ENCODE measurements at places on chromosomes 2 and 18.

DNA sequence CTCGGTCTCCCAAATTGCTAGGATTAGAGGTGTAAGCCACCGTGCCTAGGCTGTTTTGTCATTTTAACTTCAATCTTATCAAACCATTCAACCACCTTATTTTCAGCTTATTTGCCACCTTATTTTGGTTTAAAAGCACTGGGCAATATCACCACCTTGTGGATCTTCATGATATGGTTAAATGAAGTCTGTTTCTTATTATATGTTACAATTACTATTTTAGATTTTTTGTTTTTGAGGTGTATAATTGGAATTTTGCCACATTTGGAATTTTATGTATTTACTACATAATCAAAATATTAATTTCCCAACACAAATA lies 43.8 kb upstream of the SCN9A start:
- DNase-seq = no peak

DNA sequence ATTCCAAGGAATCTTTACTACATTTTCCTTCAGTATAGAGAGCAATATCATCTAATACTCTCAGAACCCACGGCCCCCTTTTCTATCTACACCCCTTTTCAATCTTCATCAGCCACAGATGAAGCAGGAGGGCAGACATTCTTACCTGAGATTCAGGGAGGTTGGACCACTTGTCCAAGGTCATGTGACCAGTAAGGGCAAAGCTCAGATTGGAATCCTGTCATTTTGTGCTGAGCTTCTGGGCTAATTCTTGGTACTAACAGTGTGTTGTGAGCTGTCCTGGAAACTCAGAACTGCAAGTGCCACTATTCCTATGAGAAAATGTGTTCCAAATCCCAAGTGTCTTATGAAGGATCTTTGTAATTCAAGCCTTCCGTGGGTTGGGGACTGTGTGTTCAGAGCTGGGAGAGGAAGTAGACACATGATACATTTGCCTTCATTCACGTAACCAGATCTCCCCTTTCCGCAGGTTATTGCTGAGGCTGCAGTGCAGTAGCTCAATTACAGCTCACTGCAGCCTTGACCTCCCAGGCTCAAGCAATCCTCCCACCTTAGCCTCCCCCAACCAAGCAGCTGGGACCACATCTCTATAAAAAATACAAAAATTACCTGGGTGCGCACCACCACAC lies 3.3 kb downstream of the CHRNA1 start:
- DNase-seq = peak; percentile 24

- DNase-seq = no peak
These were observed 28.6 kb downstream of the LRRC30 start for GRCh38 chr18:7259475-7259874.

DNA sequence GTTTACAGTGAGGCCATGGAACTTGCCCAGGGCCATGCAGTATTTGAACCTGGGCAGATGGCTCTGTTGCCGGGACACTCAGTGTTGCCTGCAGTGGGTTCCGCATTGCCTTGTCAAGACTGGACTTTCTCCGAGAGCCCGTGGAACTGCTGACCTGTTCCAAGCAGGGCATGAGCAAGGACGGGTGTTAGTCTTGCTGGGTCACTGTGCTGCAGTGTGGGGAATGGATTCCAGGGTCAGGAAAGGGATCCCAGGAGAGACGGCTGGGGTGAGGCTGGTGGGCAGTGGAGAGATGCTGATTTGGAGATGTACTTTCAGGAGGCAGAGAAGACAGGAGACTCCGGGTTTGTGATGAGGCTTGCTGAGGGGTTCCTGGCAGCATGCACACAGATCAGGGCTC lies 348.7 kb upstream of the HS6ST1 start:
- no peak for DNase-seq

DNA sequence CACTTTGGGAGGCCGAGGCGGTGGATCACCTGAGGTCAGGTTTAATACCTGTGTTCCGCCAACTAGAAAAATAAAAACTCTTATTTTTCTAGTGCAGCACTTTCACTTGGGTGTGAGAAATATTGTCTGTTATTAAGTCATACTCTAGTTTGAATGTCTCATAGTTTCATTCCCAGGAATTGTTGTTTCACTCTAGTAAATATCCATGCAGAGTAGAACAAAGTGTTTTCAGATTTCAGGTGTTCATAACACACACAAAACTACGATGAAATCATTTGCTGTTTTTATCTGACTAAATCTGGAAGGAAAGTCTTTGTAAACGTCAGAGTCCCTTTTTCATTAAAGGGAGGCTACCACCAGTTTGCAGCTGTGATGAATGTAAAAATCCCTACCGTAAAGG lies 4.0 kb downstream of the FAM117B start:
- no peak for DNase-seq

GRCh38 chr2:44777036-44777435 lies 164.5 kb upstream of the SIX3 start:
- no peak for DNase-seq

DNA sequence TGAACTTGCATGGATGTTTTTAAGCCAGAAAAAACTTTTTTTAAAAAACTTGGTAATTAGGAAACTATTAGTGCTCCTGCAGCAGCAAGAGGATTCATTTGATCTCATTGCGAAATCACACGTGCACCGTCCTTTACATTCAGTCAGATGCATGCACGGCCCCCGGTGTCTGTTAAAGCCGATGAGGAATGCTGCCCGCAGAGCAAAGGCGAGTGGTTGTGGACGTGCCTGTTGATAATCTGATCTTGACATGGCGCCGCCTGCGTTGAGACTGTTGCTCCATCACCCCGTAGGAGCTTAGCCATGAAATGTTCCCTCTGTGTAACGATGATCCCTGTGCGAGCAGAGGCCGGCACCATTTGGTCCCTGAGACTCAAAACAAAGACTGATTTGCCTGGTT lies 300.0 kb downstream of the GBX2 start:
- DNase-seq = no peak

- no peak for DNase-seq
These were observed 7.9 kb downstream of the SS18 start for GRCh38 chr18:26082475-26082874.

DNA sequence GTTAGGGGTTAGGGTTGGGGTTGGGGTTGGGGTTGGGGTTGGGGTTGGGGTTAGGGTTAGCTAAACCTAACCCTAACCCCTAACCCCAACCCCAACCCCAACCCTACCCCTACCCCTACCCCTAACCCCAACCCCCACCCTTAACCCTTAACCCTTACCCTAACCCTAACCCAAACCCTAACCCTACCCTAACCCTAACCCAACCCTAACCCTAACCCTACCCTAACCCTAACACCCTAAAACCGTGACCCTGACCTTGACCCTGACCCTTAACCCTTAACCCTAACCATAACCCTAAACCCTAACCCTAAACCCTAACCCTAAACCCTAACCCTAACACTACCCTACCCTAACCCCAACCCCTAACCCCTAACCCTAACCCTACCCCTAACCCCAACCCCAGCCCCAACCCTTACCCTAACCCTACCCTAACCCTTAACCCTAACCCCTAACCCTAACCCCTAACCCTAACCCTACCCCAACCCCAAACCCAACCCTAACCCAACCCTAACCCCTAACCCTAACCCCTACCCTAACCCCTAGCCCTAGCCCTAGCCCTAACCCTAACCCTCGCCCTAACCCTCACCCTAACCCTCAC lies 24.1 kb upstream of the RABL2A start:
- DNase-seq = no peak

- no peak for DNase-seq
These were observed 110.8 kb downstream of the VIT start for GRCh38 chr2:36807223-36807886.

GRCh38 chr2:98736464-98736889 lies 5.5 kb upstream of the MGAT4A start:
- no peak for DNase-seq

GRCh38 chr2:79994965-79995364 lies 309.6 kb downstream of the LRRTM1 start:
- no peak for DNase-seq

DNA sequence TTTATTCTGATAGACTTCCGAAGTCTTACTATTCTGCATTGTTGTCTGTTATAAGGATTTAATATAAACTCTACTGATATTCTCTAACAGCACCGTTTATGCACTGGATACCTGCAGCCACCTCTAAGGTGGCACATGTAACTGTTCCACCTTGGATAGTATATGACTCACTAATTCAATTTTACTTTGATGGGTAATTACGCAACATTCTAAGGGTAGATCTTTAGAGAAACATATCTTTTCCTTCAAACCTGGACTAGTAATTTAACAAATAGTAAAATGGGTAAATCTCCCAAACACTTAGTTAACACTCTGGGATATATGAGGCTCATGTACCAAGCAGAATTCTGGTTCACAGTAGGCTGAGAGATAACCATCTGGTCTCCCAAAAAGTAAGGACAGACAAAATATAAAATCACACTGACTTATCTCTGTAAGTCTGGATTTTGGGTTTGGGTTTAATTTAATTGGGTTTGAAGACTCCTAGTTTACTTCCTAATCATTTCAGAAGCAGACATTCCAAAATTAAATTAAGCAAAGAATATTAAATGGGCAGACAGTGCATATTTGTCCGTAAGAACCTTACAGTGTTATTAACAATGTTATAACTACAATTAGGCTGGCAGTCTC lies 414.8 kb downstream of the TGIF1 start:
- no peak for DNase-seq

DNA sequence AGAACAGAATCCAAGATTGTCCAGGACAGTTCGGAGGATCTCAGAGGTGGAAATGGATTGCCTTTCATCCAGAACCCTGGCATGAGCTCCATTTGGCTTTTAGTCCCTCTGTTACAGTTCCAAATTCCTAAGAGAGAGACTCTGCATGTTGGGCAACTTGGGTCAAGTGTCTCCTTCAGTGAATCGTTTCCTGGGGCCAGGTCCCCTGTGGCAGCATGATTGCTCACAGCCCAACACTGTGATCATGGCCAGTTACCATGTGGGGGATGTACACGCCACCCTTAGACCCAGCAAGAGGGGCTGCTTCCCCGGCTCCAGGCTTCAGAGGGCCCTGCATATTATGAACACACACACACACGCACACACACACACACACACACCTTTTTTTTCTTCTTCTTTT lies 118.6 kb upstream of the GLI2 start:
- no peak for DNase-seq

DNA sequence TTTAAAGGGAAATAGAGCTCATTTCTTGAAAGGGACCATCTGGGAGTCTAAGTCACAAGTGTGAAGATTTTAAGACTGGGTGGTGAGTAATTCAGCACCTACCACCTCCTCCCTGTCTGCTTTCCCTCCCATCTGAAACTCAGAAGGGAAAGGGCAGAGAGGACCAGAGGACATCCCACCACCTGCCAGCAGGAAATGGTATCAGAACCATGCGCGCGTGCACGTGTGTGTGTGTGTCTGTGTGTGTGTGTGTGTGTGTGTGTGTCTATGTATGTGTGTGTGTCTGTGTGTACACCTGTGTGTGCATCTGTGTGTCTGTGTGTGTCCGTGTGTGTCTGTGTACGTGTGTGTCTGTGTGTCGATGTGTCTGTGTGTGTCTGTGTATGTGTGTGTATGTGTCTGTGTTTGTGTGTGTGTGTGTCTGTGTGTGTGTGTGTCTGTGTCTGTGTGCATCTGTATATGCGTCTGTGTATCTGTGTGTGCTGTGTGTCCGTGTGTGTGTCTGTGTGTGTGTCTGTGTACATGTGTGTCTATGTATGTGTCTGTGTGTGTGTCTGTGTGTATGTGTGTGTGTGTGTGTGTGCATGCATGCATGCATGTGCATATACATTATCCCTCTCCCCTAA lies 76.8 kb downstream of the ZFP36L2 start:
- DNase-seq = no peak

- no peak for DNase-seq
These were observed 69.5 kb downstream of the RPIA start for GRCh38 chr2:88760819-88761598.

- no peak for DNase-seq
These were observed 6.6 kb upstream of the CCDC195 start for GRCh38 chr2:224722770-224723169.

GRCh38 chr18:23612434-23613090 lies 26.3 kb upstream of the NPC1 start:
- DNase-seq = no peak

DNA sequence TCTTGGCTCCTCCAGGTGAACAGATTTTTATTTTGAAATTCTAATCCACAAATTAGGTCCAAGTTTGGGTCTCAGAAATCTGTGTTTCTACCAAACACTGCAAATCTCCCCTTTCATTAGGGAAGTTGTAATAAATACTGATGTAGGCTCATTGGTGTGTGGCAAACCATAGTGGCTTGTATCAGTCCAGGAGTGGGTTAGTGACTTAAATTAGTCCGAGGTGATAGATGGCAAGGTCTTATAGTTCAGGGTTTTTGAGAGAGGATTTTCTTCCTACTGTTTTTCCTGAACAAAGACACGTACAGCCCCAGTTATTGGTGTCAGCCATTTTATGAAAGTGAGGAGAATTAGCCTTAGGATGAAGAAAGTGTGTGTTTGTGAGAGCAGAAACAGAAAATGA lies 74.6 kb downstream of the RPRM start:
- no peak for DNase-seq

- no peak for DNase-seq
These were observed 78.7 kb downstream of the USP40 start for GRCh38 chr2:233487748-233488345.

DNA sequence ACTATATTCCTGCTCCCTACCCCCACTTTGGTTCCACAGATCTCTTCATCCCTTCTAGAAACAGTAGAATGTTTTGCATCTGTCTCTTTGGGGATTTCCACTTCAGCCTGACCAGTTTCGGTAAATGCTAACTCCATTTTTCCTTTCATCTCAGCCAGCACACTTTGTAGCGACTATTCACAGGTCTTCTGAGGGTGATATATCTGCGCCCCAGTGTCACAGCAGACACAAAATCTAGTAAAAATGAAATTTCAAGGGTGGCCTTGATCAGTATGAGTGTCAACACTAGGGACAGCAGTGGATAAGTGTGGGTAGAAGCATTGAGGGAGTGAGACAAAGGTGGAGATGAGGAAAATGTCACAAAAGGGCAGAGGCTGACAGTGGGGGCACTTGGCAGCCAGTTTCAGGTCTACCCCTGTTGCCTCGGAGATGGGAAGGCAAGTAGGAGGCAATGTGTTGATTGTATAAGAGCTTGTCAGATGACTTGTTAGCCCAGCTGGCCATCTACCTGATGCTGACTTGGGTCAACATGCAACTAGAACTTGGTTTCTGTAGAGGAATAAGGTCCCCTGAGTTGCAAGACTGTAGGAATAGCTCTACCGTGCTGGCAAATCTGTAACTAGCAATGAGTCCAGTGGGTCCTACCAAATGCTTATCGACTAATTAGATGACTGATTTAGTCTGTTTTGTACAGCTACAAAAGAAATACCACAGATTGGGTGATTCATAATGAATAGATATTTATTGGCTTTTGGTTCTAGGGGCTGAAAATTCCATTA lies 60.7 kb downstream of the CXCR4 start:
- DNase-seq = no peak

DNA sequence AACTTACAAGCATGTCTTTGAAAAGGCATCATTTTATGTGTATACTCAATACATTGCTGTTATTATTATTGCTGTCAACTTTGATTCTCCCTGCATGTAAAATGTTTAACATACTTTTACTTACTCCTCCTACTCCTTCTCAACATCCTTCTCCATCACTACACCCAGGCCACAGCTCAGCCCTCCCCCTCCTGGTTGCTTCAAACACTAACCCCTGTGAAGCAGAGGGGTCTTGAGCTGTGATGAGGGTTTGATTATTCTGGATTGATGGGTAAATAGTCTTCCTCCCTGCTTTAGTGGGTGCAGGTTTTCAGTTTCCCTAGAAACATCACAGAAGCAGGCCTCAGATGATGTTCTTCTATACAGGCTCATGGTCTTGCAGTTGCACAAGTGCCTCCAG lies 221.0 kb downstream of the OSR1 start:
- DNase-seq = no peak

All from NCI-H2107 (cell line).